ENCODE measurements at places on chromosomes 2 and 18. TPM values are rescaled to one million over a fixed set of nuclear protein-coding genes. Genes with fewer than 3 reads are reported as not detected.

Gene ACMSD
- not detected for total RNA-seq

Gene SNED1
- total RNA-seq: 8.2 TPM

GRCh38 chr2:160940699-160941098 lies 219.5 kb upstream of the TANK start:
- peak; percentile 19 for DNase-seq

- no peak for DNase-seq
Observed at GRCh38 chr2:2061091-2061696, 269.9 kb downstream of the MYT1L start.

GRCh38 chr2:168607992-168608391 lies 151.9 kb downstream of the CERS6 start:
- no peak for DNase-seq

Gene TOGARAM2
- total RNA-seq: 0.79 TPM

DNA sequence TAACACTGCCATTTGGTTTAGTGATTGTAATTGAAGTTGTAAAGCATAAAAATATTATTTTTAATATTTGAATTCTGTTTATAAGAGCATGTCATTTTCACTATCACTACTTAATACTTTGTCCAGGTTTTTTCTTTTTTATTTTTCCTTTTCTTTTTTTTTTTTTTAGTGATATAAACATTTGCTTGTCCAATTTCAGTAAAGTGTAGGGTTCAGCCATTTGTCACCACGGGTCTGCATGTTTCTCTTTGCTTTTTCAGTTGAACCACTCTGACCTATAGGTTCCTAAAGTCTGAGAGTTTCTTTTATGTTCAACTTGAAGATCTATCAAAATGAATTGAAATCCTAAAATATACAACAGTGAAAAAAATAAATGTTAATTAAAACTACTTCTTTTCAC lies 48.5 kb upstream of the SPAG16 start:
- DNase-seq: no peak

GRCh38 chr2:84209941-84210340 lies 249.1 kb downstream of the SUCLG1 start:
- no peak for DNase-seq

DNA sequence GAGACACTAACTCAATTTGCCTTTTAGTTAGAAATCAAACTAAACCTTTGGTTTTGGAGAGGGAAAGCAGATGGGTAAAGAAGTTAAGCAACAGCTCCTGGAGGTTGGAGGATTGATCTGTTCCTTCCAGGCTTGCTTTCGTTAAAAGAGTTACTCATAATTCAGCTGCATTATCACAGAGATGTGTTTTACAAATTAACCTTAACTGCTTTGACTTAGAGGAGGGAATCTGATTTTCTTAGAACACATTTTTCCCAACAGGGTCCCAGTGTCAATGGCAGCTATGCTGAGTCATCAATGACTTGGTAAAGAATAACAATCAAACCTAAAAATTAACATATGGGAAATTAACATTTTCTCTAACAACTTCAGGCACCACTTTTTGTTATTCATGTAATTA lies 113.4 kb downstream of the COPS8 start:
- DNase-seq: no peak

GRCh38 chr2:121598087-121598486 lies 51.2 kb downstream of the CLASP1 start:
- no peak for DNase-seq

DNA sequence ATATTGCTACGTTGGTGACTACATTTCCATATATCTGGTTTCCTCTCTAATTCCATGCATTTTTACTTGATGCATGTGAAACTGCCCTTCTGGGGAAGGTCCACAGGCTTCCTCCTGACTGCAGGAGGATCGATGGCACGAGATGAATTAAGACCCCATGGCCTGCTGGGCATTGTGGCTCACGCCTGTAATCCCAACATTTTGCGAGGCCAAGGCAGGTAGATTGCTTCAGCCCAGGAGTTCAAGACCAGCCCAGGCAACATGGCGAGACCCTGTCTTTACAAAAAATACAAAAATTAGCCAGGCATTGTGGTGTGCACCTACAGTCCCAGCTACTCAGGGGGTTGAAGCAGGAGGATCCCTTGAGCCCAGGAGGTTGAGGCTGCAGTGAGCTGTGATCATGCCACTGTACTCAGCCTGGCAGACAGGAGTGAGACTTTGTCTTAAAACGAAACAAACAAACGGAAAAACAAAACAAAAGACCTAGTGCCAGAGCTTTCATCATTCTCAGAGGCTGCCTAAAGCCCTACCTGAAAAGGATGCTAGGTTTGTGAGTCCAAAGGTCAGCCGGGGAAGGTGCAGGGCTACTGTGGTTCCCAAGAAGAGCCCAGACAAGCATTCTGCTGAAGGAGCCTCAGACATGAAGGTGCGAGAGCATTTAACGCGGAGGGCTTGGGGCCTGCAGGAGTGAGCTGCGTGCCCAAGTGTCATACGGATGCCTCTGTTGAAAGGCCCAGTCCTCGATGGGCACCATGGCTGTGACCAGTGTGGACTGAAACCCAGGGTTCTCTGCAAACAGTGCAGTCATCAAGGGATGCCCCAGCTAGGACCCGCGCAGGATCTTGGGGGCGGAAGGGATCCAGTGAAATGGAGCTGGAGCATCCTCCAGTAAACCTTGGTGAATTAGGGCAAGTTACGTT lies 21.6 kb downstream of the GPR55 start:
- DNase-seq: peak; percentile 7

DNA sequence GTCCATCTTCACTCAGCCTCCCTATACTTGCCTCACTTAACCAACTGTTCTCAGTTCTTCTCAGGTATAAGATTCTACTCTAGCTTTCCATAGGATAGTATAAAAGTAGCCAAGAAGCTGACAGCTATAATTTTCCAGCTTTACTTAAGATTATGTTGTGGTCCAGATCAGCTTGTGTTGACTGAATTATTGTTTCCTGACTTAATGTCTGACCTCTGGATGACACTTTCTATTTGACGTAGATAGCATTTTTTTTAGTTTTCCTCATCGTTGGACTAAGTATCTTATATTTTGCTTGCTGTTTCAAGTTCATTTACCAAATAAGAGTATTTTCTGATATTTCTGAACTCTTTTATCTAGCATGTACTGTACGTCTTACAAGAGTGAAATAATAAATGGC lies 1272.5 kb upstream of the CDH2 start:
- DNase-seq: no peak

Gene MC5R
- not detected for total RNA-seq

DNA sequence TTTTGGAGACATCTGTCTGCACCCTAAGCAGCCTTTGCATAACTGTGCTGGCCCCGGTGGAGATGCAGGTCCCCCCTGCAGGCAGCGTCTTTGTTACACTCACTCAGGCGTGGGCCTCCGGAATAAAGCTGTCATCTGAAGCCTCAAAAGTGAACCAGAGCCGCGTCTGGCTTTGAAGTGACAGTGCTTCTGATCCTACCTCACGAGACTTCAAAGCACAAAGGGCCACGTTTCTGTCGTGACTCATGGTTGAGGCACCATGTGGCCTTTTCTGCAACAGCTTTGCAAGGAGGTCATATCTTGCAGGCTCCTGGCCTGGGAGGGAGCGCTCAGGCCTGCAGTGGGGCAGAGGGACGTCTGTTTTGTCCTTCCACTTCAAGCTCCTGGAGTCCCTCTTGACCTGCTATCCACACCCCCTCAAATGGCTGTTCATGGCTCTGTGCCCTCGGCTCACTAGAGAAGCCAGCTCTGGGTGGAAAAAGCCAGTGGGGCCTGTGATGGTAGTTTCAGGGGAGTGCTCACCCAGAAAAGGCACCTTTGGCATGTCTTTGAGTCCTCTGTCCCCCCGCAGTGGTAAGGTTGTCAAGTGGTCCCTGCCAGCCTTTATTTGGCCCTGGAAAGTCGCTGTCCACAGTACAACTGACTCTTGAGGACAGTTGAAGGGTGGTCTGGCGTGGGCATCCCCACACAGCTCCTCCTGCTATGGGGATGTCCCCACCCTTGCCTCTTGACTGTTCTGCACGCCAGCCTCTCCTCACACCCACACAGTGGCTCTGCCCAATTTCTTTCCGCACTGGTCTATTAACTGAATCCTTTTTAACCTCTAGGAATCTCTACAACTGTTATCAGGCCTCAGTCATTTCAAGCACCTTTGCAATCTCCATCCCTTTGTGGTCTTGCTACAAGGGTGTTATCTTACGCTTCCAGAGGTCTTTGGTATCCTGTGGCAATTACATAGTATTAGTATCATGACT lies 19.3 kb downstream of the GPR55 start:
- no peak for DNase-seq

DNA sequence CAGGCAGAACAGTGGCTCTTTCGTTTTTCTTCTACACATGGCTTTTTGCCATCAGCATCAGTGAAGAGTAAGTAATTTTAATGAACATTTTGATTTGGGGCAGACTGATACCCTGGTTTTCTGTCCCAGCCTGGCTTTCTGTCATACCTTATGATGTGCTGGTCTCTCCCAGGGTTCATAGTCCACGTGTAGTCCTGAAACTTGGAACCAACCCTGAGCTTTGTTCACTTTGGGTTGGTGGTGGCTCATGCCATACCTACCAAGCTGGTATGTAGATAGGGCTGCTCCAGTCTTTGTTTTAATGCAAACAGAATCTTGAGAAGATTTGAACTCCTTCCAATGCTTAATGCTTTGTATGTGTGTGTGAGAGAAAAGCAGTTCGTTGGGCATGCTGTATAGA lies 4.9 kb downstream of the COPS7B start:
- DNase-seq: no peak

Gene CTAGE1
- total RNA-seq: not detected

DNA sequence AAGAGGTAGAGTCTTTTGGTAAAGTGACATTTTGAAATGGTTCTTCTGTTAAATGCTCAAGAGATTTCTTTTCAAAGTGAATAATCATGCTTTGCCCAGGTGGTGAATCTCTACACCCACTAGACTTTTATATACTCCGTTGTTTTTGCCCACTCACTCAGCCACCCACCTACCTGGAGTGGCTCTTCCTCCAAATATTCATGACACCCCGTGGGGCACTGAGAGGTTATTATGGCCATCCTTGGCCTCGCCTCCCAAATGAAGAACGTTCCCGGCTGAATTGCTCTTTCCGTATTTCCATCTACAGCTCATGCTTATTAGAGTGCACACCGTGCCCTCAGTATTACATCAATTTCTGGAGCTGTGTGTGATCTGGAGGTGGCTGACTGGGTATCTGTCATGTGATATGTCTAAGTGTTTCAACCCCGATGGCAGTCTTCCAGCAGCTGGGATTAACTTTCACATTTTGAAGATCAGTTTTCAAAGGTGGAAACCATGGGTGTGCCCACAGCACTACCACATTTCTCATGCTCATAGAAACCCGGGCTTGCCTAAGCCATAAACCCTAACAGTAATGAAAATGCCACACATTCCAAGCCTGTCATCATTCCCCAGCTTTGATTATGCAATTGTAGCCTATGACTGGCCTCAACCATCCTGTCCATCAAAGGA lies 406.6 kb upstream of the MMADHC start:
- peak; percentile 52 for DNase-seq

Gene CEBPZOS
- total RNA-seq: 7.5 TPM

DNA sequence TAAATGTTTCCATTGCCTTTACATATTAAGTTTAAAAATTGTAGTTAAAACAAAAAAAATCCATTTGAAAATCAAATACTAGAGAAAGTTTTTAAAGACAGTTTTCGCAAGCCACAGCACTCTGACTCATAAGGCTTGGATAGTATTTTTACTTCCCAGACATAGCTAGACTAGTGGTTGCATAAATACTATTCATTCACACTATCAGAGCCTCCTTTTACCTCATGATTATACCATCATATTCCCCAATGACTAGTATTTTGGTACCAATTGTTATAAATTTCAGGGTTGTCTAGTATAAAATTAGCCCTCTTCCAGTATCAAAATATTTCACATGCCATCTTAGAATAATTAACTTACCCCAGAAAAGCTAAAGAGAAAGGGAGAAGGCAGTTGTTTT lies 393.5 kb downstream of the ERBB4 start:
- DNase-seq: no peak

Gene LYG2
- total RNA-seq: not detected

- DNase-seq: no peak
Observed at GRCh38 chr2:199552141-199552540, 94.4 kb upstream of the SATB2 start.

- no peak for DNase-seq
Observed at GRCh38 chr2:197628043-197628500, 47.3 kb downstream of the RFTN2 start.

DNA sequence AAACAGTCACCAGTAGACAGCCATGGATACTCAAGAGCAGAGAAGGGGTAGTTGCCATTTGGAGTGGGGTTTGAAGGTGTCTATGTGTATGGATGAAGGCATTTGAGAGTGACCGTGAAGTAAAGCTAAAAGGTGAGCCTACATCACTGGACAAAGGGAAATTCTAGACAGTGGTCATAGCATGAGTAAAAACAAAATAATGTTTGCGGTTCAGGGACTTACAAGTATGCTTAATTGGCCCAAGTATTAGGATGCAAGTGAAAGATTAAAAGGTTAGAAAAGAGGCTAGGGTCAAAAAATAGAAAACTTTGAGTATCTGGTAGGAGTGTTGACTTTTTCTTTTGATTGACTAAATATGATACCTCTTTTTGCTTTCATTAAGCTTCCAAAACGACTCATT lies 238.1 kb upstream of the SLC8A1 start:
- no peak for DNase-seq

Gene RAPGEF4
- total RNA-seq: 2.2 TPM

Gene STK17B
- total RNA-seq: 55.0 TPM

Gene HRH4
- total RNA-seq: not detected

Gene CXCR1
- total RNA-seq: 0.14 TPM

DNA sequence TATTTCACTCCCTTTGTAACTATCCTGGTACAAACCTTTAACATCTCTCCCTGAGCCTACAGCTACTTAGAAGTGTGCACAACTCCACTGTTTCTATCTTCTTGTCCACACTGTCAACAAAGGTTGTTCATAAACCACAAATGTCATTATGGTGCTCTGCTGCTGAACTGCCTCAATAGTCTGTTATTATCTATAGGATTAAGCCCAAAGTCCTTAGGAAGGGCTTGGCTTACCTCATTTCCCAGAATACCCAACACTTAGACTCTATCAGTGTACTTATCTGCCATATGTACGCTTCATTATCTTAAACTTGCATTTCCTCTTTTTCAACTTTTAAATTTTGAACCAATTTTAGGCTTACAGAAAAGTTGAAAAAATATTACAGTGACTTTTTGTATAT lies 94.2 kb downstream of the HNMT start:
- DNase-seq: no peak

Gene ASB3
- 4.9 TPM for total RNA-seq

- DNase-seq: no peak
Observed at GRCh38 chr2:216149741-216150140, 40.6 kb downstream of the XRCC5 start.

GRCh38 chr2:120238728-120239487 lies 13.7 kb upstream of the RALB start:
- DNase-seq: peak; percentile 89

DNA sequence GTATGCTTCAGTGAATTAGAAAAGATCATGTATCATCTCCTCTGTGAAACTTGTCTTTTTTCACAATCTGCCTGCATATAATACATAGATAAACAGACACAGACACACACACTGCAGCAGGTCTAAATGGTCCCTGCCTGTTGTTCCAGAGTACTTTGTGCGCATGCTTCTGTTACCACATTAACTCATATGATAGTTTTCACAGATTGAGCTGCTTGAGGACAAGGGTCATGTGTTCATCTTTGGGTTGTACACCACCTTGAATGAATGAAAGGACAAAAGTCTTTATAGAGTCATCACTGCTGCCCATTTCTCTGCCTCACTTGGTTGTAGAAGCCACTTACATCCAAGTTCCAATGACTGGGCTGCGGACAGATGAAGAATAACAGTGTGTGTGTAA lies 72.7 kb upstream of the GLS start:
- DNase-seq: no peak

Gene CD28
- 2.4 TPM for total RNA-seq
